ENCODE measurements at places on chromosomes 6 and 20.
A peak's percentile ranks its signal among the peaks of the same experiment; 100 is the strongest.

DNA sequence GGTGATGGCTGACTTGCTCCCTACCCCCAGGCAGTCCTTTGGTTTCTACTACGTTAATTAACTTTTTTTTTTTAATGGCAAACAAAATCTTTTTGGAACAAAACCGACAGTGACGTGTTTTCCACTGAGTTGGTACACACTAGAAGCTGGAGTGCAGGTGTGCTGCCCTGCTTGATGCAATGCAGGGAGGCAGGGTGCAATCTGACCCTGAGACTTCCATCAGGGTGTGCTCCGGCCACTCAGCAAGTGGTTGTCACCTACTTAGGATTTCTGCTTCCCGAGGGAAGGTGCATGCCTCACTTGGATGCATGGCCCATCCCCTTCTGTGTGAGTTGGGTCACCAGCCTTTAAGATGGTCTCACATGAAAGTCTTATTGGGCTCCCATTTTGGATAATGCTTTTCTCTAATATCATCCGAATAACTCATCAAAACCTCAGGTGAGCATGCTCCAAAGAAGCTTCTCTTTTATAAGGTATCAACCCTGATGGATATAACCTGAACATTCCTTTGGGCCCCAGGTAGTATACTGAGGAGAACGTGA, 14.0 kb downstream of the RREB1 start:
- no peak for DNase-seq

- no peak for DNase-seq
Observed at GRCh38 chr20:41032271-41032670, 3.6 kb downstream of the TOP1 start.

DNA sequence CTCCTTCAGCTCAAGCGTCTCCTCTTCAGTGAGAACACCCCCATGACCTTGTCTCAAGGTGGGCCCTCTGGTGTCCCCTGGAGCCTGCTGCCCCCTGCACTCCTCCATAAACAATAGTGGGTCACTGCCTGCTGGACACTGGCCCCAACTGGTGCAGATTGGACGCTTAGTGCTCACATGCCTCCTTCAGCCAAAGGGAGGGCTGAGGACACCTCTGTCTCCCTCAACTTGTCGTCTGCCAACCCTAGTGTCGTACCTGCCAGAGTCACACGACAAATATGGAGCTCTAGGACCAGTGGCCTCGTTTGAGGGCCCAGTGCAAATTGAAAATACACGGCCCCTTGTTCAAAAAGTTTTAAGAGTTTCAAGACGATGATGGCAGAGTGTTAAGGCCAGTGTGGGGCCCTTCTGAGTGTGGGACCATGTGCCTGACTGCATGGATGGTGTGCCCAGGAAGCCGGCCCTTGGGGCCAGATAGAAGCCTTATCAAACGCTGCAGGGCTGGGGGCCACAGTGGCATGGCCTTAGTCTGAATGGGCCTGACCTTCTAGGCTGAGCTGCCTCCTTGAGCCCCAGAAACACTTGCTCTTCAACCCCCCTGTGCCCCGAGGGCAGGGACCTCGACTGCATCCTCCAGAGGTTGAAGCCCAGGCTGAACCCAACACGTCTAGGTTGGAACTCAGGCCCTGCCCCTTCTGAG, 20.1 kb downstream of the APCDD1L start:
- DNase-seq: no peak

DNA sequence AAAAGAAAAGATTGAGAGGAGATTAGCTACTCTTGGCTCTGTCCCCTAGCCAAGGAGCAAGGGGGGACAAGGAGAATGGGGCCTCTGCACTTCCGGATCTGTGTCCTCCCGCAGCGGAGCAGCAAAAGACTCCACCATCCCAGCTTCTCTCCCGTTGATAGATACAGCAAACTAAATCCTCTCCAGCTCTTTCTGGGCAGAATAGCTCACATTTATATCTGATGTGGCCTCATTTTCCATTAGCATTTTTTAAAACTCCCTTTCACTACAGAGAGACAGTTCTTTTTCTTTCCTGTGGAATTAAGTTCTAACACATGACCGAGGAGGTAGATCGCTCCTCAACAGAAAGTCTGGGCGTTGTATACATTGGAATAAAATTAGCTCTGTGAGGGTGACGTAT, 260.9 kb upstream of the SOX4 start:
- no peak for DNase-seq

DNA sequence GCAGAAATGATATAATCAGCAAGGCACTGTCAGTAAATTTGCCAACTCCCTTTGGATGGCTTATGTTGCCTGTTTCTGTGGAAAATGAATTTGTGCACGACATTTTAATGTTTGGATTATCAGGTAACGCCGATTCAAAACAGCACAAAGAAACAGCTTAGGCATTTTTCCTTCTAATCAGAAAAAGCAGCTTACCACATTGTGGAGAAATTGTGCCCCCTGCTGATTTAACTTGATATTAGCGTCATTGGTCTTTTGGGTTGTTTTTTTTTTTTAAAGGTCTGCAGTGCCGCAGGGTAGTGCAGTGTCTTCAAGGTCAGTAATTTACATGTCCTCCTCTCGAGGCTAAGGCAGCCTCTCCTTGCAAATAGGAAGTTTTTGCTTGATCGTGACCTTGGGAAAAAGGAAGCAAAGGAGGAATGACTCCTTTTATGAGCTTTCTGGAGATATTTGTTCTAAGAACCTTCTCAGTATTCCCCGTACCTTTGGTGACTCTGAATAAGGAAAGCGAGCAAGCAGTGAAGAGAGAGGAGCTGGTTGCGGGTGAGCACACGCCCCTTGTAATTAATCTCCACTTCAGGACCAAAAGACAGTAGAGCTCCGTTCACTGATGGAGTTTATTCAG, 79.1 kb downstream of the ELOVL4 start:
- no peak for DNase-seq

DNA sequence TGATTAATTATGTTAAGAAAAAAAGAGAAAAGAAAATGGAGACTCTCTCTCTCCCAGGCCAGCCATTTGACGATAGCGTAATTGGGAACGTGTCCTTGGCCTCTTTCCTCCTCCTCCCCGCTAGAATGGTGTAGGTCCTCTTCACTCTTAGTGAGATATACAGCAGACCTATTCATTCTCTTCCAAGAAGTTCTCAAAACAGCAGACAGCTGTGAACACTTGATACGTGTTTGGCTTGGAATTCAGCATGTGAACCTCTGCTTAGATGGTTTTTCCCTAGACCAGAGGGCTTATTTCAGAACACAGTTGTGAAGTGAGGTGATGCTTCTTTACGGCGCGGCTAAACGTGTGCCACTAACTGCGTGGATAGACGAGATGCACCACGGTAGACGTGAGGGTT, 32.6 kb upstream of the TULP4 start:
- DNase-seq: no peak

- no peak for DNase-seq
Observed at GRCh38 chr20:2817341-2817726, 1.2 kb downstream of the TMEM239 start.

- DNase-seq: no peak
Observed at GRCh38 chr20:38426006-38426897, 8.9 kb downstream of the SNHG17 start.

DNA sequence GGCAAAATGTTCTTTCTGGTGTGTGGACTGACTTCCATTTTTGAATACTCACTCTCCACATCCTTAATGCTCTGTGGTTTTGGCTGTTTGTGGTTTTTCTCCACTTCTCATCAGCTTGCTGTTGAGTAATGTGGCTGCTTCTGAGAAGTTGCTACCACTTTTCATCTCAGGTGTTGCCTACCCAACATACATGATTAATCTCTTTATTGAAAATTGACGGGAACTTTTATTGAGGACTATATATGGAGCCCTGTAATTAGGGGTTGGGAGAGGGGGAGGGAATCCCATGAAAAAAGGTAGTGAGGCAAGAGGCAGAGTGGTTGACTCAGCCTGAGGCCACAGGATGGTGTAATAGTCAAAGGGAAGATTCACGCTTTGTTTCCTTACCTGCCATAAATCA, 17.6 kb downstream of the IL22RA2 start:
- DNase-seq: peak; percentile 18

DNA sequence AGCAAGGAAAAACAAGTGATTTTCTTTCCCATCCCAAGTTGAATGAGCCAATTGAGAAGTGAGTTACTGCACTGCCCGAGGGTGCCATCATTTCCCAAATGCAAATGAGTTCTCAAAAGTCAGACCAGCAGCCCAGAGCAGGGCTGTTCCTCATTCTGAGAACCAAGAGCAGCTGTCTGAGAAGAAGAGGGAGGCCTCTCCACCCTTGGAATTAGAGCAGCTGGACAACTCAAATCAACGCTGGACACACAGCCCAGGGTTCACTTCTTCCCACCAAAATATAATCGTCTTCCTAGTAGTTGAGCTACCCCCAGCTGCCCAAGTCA, 4.6 kb upstream of the PREX1 start:
- DNase-seq: no peak

DNA sequence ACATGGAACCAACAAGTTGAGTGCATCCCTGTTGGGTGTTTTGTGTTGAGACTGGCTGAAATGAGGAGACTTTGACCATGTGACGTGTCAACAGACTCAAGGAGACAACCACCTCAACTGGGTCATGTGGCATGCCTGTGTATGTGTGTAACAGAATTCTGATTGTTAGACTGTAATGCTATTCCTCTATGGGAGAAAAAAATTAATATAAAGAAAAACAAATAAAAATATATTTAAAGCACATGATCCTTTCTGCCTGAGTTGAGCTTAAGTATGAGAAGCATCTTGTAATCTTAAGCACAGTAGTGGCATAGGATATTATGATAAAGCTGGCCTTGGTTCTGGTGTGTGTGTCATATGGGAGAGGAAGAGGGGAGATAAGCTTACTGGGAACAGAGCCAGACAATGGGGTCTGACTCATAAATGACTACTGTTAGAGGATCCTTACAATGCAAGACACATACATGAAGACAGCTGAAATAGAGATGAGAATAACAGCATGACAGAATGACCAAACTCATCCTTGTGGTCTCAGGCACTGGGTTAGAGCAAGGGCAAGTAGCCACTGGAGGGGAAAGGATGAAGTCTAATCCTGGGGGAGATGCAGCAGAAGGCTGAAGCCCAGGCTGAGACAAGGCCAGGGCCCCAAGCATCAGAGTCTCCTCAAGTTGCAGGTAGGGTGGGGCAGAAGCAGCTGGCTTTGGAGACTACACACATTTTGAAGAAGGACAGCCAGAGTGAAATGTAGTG, 9.2 kb downstream of the TP53INP2 start:
- DNase-seq: no peak

DNA sequence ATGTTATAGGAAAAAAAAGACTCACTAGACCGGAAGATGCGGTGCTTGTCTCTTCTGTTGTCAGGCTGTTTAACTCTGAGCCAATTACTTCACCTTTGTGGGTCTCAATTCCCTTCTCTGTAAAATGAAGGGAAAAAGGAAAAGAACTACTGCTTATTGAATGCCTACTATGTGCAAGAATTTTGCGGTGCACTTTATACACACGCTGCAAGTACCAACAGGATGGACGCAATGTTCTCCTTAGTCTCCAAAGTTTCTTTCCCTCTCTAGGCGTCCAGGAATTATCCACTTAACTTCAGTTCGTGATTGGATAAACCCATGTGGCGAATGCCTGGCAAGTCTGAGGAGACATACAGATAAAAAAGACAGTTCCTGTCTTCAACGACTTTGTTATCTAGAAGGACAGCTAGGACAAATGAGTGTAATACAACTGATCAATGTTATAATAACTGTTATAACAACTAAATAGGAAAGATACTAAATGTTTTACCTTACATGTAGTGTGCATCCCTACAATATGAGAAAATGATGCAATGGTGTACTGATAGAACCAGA, 69.0 kb upstream of the JARID2 start:
- no peak for DNase-seq

GRCh38 chr20:1874450-1875182, 20.6 kb upstream of the SIRPA start:
- no peak for DNase-seq

DNA sequence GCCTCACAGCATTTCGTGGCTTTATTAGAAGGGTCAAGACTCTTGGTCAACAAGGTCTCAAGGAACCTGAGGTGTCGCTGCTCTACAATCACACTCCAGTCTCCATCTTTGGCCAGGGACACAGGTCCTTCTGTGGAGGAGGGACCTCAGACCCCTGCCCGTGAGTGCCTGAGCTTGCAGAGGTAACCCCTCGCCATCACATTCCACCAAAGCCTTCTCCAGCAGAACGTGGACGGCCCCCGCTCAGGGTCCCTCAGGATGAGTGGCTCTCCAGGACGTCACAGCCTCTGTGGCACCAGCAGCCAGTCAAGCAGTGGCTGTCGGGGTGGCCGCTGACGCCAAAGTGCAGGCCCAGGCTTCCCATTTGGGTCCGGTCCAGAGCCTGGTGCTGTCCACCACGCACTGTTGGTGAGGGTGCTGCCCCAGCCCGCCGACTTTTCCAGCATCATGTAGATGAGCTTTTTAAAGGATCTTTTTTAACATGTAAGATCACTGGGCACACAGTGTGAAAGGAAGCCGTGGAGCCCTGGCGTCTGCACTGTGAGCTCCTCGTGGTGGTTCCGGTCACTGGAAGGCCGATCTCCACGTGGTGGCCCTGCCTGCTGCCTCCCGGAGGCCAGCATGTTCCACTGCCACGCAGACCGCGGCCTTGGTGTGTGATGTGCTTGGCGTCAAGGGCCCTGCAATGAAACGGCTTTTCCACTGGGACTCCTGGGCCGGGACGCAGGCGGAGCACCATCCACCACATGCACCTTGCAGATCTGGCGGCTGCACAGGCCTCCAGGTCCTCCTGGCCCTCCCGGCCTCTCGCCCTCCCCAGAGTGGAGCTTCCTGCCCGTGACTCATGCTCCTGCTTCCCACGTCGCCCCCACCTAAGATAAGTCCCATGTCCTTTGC, 8.3 kb upstream of the KIF25 start:
- DNase-seq: no peak

DNA sequence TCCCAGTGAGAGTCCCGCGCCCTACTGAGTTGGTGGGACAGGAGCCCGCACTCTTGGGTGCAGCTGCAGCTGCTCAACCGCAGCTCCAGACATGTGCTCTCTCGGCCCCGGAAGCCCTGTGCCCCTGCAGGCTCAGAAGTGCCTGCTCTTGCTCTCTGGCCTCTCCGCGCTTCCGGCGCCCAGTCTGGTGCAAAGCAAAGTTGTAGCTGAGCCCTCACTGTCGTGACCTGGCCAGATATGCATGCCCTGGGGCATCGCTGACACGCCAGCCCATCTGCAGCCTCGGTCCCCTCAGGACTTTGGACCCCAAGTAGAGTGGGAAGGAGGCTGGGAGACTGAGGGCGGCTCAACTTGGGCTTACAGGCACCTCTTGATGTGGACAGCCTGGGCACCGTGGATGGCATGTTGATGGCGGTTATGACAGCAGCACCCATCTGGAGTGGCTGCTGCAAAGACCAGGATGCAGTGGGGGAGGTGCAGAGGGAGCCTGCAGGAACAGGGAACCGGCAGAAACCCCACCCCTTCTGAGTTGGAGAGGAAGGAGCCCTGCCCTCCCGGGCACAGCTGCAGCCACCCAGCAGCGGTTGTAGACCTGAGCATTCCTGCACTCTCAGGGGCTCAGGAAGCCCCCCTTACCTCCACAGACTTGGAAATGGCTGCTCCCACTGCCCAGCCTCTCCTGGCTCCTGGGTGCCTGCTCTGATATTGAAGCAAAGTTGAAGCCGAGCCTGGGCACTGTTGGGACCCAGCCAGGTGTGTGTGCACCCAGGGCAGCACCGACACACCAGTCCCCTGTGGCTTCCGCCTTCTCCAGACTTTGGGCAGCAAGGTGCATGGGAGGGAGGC, 462.6 kb downstream of the TBC1D32 start:
- no peak for DNase-seq

GRCh38 chr20:43386878-43387277, 70.8 kb upstream of the SRSF6 start:
- no peak for DNase-seq

Data from stimulated activated CD8-positive, alpha-beta memory T cell treated with anti-CD3 and anti-CD28 coated beads, Interleukin-7, amount 100 ng/mL, for 48 hours (primary cell).